ENCODE measurements at places on chromosomes 16 and 17.

DNA sequence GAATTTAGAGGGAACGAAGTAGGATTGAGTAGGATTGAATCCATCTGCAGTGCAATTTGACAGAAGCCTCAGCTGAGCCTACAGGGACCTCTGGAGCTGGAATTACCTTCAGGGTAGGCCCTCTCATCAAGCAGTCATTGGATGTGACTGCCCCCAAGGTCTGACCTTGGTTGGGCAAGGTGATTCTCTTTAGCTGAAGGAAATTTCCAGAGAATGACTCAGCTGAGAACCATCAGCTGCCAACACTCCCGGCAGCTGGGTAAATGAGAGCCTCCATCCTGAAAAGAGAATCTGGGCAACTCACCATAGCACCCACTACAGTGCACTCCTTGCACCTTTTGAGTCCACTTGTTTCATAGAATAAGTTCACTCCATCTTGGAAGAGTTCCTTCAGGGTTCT lies 113.5 kb upstream of the MED13 start:
- no peak for DNase-seq
- peaks cover 3% of the 10 kb centered on the region for H3K27me3 ChIP-seq
- H3K27ac ChIP-seq, result no peak overlapping the region
- H3K36me3 ChIP-seq, result no peaks in the 10 kb centered on the region
- H3K4me3 ChIP-seq, result no peak overlapping the region

GRCh38 chr17:50899005-50899460 lies 32.9 kb upstream of the TOB1 start:
- H3K4me3 ChIP-seq, result no peak overlapping the region
- no peaks in the 10 kb centered on the region for H3K27me3 ChIP-seq
- no peak for DNase-seq

GRCh38 chr17:53270936-53271335 lies 551.8 kb upstream of the KIF2B start:
- no peak for DNase-seq
- H3K27me3 ChIP-seq, result no peaks in the 10 kb centered on the region
- H3K4me3 ChIP-seq, result no peak overlapping the region
- H3K4me1 ChIP-seq, result no peaks in the 10 kb centered on the region
- H3K27ac ChIP-seq, result no peak overlapping the region

GRCh38 chr16:1188432-1189189 lies 35.7 kb downstream of the CACNA1H start:
- no peaks in the 10 kb centered on the region for H3K36me3 ChIP-seq
- H3K4me3 ChIP-seq, result no peak overlapping the region
- peak; percentile 52 for DNase-seq
- no peaks in the 10 kb centered on the region for H3K27me3 ChIP-seq
- H3K4me1 ChIP-seq, result no peaks in the 10 kb centered on the region
- no peak overlapping the region for H3K27ac ChIP-seq

DNA sequence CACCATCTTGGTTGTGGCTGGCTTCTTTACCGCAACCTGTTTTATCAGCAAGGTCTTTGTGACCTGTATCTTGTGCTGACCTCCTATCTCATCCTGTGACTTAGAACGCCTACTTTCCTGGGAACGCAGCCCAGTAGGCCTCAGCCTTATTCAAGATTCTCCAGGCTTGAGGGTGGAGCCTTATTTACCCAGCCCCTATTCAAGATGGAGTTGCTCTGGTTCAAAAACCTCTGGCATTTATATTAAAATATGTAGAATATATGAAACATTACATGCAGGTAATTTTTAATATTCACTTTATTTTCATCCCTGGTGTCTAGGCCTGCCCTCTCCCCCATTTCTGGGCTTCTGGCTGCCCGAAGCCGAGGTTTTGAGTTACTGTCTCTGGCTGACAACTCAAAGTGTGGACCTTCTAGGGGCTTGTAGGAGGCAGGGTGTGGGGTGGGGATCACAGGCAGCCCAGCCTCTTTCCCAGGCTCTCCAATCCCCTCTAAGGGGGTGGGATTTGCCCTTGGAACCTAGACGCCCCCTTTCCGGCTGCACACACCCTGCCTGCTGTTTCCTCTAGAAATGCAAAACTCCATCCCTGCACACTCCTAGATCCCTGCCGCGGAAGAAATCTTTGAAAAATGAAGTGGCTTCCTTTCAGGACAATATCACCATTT lies 152.0 kb downstream of the KCNJ12 start:
- no peak for DNase-seq
- H3K4me1 ChIP-seq, result peaks cover 6% of the 10 kb centered on the region
- H3K27ac ChIP-seq, result no peak overlapping the region

DNA sequence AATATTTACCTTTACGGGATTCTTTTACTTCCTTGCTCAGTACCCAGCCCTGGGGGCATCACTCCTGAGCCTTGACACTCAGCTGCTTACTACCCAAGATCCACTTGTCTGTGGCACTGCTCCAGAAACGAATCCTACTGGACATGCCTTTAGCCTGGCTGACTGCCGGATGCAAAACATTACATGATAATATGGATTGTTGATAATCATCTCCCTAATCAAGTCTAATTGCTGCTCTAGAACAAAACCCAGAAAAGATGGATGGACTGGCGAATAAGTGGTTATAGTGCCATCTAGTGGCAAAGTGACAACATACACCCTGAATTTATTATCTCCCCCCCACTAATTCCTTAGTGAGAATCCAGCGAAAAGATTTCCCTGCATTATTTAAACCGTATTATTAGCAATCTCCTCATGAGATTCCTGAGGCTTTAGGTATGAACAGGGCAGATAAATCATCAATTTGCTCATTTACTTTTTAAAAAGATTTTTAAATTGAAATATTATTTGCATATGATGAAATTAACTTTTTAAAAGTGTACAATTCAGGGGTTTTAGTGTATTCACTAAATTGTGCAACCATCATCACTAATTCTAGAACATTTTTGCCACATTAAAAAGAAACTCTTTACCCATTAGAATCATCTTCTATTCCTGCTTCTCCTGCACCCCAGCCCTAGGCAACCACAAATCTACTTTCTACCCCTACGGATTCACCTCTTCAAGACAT lies 61.6 kb downstream of the RGS9 start:
- peaks cover 40% of the 10 kb centered on the region for H3K36me3 ChIP-seq
- no peak overlapping the region for H3K4me3 ChIP-seq
- peaks cover 35% of the 10 kb centered on the region for H3K4me1 ChIP-seq
- H3K27me3 ChIP-seq, result peaks cover 1% of the 10 kb centered on the region
- no peak overlapping the region for H3K27ac ChIP-seq
- peak; percentile 22 for DNase-seq
